ENCODE measurements at places on chromosomes 2 and 18.

- DNase-seq, result peak; percentile 20
These were observed 91.7 kb upstream of the EPC2 start for GRCh38 chr2:148552675-148553331.

DNA sequence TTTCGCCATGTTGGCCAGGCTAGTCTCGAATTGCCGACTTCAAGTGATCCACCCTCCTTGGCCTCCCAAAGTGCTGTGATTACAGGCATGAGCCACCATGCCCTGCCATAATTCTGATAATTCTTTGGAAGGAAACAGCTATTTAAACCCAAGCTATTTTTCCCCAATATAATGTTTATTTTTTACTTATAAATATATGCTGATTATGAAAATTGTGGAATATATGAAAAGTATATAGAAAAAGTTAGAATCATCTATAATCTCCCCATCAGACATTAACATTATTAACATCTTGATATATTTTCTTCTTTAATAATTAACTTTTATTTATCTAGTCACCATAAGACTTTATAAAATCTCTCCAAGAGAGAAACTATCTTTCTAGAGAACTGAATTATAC is 41.2 kb downstream of the HADHB start:
- no peak for DNase-seq

DNA sequence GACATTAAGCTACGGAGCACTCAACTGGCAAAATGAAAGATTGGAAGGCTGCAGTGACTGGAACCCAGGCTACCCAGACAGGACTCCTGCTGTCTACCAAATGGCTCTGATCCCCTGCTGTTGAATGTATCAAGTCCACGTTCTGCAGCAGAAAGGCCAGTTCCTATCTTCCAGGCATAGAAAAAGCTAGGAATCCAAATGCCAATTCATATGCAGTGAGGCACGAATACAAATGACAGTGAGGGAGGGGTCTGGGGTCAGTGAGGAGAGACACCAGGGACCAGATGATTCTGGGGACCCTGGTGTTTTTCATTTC is 5.3 kb downstream of the NRP2 start:
- no peak for DNase-seq

DNA sequence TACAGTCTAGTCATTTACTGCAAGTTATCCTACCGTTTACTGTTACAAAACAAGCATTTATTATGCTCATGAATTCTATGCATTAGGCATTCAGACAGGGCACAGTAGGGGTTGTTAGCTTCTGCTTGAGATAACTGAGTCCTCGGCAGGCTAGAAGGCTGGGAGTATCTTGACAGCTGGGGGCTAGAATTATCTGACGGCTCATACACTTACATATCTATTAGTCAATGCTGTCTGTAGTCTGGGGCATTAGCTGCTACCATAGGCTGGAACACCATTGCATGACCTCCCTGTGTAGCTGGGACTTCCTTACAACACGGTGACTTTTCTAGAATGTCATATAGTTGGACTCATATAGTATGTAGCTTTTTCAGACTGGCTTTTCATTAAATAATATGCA is 61.9 kb upstream of the ALK start:
- no peak for DNase-seq

- no peak for DNase-seq
These were observed 166.1 kb downstream of the PID1 start for GRCh38 chr2:229104974-229105387.

GRCh38 chr18:21831413-21831831 is 90.8 kb downstream of the MIB1 start:
- no peak for DNase-seq

DNA sequence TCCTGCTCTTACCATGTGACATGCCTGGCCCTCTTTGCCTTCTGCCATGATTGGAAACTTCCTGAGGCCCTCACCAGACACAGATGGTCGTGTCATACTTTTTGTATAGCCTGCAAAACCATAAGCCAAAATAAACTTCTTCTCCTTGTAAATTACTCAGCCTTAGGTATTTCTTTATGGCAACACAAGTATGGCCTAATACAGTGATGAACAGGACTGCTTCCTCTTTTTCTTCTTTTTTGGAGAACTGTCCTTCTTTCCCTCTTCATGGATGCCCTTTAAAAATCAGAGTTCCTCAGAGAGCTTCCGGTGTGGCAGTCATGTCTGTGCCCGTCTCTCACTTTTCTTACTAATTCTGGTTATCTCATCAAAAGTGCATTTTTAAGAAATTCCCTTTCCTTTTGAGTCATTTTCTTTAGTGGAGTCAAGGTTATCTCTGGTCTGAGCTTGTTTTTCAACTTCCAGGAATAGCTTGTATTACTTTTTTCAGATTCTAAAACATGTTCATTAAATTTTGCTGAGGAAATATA is 9.2 kb upstream of the IL1A start:
- DNase-seq, result no peak

DNA sequence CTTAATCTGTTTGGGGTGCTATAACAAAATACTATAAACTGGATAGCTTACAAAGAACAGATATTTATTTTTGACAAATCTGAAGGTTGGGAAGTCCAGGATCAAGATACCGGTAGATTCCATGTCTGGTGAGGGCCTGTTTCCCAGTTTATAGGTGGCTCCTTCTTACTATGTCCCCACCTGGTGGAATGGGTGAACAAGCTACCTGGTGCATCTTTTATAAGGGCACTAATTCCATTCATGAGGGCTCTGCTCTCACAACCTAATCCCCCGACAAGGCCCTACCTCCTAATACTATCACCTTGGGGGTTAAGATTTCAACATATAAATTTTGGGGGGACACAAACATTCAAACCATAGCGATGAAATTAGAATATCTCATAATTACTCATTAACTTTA is 15.6 kb upstream of the NEMP2 start:
- DNase-seq, result no peak

- DNase-seq, result no peak
These were observed 654.3 kb downstream of the METTL4 start for GRCh38 chr18:1916869-1917523.

DNA sequence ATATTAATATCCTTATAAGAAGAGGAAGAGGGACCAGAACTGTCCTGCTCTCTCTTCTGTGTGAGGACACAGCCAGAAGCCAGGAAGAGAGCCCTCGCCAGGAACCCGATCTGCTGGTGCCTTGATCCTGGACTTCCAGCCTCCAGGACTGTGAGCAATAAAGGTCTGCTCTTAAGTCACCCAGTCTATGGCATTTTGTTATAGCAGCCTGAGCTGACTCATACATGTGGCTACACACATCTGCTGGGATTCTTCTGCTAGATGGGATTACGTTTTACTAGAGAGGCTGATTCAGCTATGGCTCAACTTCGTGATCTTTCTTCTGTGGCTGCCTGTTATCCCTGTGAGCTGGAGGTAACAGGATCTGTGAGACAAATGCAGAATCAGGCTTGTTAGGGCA is 29.6 kb downstream of the ARL4C start:
- DNase-seq, result no peak

DNA sequence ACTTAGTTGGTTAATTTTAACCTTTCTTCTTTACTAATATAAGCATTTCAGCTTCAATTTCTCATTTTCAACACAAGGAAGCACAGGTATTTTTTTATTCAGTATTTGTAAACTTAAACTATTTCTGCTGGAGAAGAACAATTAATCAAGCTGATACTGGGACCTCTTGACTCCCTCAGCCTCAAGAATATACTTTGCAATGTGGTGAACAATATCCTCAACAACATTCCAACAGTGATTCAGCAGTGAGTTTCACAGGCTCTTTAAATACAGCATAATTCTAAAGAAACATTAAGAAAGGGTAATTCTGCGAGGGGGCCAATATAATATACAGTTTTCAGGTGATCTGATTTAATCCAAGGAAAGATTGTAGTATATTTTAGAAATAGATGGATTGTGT is 10.0 kb downstream of the RAPGEF4 start:
- no peak for DNase-seq

- DNase-seq, result peak; percentile 37
These were observed 51.8 kb downstream of the ADD2 start for GRCh38 chr2:70716131-70716743.

DNA sequence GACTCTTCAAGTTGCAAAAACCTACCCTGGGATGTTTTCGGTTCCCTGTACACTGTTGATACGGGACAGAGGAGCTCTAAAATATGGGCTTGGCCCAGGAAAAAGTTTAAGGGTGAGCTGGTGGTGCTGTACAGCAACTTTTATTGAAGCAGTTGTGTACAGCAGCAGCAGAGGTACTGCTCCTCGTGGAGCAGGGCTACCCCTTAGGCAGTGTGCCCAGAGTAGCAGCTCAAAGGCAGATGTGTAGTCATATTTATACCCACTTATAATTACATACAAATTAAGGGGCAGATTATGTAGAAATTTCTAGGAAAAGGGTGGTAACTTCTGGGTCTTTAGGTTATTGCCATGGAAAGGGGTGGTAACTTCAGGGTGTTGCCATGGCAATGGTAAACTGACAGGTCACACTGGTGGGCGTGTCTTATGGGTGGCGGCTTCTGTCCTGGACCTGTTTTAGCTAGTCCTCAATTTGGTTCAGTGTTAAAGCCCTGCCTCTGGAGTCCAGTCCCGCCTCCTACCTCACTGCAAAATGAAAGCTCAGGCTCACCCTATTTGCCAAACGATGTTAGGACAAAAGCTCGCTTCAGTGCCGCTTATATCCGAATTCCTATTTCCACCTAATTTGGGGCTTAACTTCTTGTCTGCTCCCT is 203.2 kb downstream of the ETAA1 start:
- DNase-seq, result no peak

- DNase-seq, result no peak
These were observed 113.8 kb downstream of the GALNT1 start for GRCh38 chr18:35695384-35695783.

DNA sequence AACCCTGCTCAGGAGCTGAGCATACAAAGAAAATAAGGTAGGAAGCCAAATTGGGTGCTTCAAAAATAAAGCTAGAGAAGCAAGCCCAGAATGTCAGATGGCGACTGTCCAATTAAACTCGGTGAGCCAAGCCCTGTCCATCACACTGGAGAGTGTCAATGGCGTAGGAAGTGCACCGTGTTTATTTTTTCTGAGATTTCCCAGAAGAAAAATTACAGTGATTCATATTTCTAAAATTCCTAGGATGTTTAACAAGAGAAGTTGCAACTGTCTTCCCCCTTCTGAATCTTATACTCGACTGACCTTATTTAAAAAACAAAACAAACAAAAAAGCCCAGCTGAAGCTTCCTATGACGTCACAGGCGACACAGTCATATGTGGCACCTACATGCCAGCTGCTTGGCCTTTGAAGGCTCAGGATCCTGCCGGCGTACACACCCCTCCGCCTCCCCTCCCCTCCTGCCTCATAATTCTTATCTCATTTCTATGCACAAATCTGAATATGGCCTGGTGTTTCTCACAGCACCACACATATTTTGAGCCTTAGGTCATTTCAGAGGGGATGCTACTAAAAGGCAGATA is 60.8 kb downstream of the MBP start:
- no peak for DNase-seq

DNA sequence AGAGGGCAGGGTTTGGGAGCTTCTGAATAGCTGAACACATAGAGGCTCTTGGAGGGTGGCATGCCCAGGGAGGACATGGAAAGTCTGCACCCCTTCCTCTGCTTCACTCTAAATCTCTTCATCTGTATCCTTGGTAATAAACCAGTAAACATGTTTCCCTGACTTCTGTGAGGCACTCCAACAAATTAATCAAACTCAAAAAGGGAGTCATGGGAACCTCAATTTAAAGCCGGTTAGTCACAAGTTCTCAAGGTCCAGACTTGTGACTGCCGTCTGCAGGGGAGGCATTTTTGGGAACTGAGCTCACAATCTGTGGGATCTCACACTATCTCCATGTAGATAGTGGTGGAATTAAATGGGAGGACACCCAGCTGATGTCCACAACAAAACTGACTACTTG is 33.1 kb upstream of the STON1 start:
- no peak for DNase-seq

GRCh38 chr2:188158337-188159100 is 133.2 kb upstream of the GULP1 start:
- DNase-seq, result no peak

GRCh38 chr2:95333888-95334338 is 36.8 kb downstream of the KCNIP3 start:
- DNase-seq, result no peak

GRCh38 chr18:8705238-8705960 is at the start of gene MTCL1:
Gene MTCL1 (plus strand): TSS chr18:8705556. CDS start chr18:8705661, 105 bp downstream.
- no peak for DNase-seq

GRCh38 chr2:123732563-123732962 is 292.5 kb upstream of the CNTNAP5 start:
- no peak for DNase-seq

GRCh38 chr2:118830881-118831280 is 16.6 kb downstream of the EN1 start:
- no peak for DNase-seq

DNA sequence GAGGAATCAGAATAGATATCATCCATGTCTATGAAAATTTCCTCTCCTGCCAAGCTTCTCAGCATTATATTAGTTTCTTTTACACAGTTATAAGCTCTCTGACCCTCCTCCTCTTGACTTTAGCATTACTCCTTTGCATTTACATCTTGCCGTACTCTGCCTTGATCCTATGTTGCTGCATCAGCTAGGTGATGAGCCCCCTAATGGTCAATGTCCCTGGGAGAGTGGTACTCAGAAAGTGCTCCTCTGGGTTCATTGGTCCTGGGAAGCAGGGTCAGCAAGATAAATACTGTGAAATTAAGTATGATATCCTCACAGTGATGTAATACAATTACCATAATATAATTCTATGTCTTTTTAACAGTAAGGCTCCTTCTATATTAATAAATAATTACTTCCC is 74.1 kb downstream of the PKP4 start:
- no peak for DNase-seq

DNA sequence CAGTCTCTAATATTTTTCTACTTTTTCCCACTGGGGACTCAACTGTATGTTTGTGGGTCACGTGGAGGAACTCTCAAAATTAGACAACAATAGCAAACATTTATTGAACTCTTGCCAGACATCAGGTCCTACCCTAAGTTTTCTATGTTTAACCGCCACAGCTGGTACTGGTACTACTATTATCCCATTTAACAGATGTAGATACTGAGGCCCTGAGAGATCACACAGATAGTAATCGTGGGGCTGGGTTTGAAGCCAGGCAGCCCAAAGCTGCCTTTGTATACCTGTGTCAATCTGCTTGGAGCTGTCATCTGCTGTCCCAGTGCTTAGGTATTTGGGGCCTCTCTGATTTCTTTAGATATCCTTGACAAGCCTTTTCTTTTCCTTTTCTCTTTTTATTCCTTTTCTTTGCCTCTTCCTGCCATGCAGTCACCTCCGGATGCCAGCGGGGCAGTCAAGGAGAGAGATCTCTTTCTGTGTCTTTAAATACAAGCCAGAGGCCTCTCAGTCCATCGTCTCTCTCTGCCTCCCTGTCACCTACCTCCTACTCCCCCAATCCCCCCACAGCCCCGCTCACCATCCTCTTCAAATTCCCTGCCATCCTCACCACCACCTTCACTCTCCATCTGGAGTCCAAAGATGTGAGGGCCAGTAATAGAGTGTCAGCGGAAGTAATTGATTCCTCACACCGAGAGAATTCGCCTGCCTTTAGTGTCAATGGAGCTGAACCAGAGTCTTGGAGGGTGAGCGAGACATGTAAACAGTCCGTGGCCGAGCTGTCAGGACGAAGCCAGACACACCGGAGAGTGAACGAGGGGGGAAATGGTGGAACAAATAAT is 23.4 kb downstream of the NRP2 start:
- DNase-seq, result no peak

- DNase-seq, result no peak
These were observed 23.3 kb upstream of the RMC1 start for GRCh38 chr18:23479829-23480505.

GRCh38 chr18:12046046-12046750 is 47.4 kb upstream of the ANKRD62 start:
- no peak for DNase-seq

- DNase-seq, result no peak
These were observed 95.4 kb downstream of the ZAP70 start for GRCh38 chr2:97808816-97809215.
